Ascending aorta (tissue), 2 donors: ENCODE measurements at places on chromosomes 6 and 20.

- H3K4me3 ChIP-seq, result no peak overlapping the region
- H3K4me1 ChIP-seq, result no peaks in the 10 kb centered on the region
- peaks cover 54% of the 10 kb centered on the region for H3K36me3 ChIP-seq
- no peak for DNase-seq
These were observed 9.2 kb upstream of the GTF2H4 start for GRCh38 chr6:30898750-30899360.

DNA sequence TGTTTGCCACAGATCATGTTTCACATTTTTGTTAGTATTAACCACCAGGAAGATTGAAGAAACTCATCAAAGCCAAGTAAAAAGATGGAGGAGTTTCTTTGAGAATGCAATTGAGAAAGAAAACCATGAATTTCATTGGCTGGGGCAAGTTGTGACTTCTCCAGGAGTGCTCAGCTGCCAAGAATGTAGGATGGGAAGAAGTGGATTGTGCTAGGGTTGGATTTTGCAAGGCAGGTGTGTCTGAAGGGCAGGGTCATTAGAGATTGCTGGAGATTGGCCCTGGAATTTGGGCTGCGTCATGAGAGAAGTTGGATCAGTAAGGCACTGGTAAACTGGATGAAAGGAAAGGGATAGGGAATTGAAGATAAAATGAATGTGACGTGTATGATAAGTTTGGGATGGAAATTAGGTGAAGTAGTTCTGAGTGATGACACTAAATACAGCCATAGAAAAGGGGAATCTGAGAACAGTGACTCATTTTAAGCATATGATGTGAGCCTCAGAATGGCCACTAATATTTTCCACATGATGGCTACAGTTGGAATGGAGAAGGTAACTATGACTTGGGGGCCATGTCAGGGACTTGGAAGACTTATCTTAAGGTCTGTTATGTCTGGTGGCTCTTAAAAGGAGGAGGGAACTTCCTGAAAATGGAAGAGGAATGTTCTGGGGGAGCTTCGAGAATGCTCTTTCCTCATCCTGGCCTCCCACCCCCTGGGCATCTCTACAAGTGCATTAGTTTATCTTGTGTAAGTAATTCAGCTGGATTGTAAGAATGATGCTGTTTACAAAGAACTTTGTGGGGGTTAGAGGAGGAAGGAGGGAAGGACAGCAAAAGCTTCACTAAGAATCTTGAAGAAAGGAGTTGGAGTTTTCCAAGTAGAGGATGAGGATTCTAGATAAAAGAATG lies 27.8 kb upstream of the ERVFRD-1 start:
- H3K36me3 ChIP-seq, result peaks cover 8% of the 10 kb centered on the region
- no peaks in the 10 kb centered on the region for H3K27me3 ChIP-seq
- H3K27ac ChIP-seq, result no peak overlapping the region
- no peak overlapping the region for H3K4me3 ChIP-seq

DNA sequence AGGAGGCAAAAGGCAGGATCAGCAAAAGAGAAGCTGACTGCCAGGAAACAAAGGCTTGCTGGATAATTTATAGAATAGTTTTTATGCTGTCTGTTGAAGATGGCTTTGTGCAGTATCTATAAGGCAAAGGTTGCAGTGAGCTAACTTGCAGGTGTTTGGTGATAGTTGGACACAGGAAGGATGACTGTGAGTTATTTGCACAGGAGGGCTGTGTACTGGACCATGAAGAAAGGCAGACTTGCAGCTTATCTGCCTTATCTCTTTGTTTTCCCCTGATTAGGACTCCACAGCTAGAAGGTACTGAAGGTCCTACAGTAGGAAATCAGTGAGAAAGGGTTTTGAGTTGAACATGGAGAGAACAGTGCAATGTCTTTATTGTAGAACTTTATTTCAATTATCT lies 2.1 kb downstream of the BTN1A1 start:
- H3K36me3 ChIP-seq, result no peaks in the 10 kb centered on the region
- no peaks in the 10 kb centered on the region for H3K27me3 ChIP-seq
- DNase-seq, result no peak
- no peaks in the 10 kb centered on the region for H3K4me1 ChIP-seq

GRCh38 chr6:113364766-113365165 lies 492.4 kb upstream of the MARCKS start:
- DNase-seq, result no peak
- H3K27ac ChIP-seq, result no peak overlapping the region
- H3K36me3 ChIP-seq, result no peaks in the 10 kb centered on the region
- H3K4me1 ChIP-seq, result no peaks in the 10 kb centered on the region

DNA sequence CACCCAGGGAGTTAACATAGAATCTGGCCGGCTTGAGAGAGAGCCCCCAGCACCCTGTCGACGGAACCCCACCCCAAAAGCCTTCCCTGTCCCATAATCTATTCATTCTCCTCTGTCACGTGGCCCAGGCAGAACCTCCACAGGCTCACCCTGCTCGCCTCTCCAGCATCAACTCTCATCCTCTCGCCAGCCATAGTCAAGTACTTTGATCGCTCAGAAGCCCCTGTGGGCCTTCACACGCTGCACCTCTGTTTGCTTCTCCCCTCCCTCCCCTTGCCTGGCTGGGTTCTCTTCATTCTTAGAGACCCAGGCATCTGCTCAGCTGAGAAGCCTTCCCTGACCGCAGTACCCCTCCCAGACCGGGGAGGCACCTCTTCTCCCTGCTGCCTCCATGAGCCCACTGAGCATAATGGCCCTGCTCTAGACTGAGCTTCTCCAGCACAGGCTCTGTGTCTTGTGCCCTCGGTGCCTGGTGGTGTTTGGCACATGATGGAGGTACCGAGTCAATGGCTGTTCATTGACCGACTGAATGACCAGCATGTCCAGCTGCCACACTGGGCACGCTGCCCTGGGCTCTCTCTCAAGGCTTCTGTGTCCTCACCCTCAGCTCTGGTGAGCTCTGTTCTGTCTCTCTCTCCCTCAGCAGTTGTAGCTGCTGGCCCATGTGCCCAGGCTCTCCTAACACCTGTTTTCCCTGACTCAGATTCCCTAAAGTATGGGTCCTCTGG lies 33.7 kb downstream of the PKIG start:
- H3K4me1 ChIP-seq, result peaks cover 29% of the 10 kb centered on the region
- no peak overlapping the region for H3K4me3 ChIP-seq
- H3K36me3 ChIP-seq, result peaks cover 47% of the 10 kb centered on the region
- H3K27me3 ChIP-seq, result no peaks in the 10 kb centered on the region

DNA sequence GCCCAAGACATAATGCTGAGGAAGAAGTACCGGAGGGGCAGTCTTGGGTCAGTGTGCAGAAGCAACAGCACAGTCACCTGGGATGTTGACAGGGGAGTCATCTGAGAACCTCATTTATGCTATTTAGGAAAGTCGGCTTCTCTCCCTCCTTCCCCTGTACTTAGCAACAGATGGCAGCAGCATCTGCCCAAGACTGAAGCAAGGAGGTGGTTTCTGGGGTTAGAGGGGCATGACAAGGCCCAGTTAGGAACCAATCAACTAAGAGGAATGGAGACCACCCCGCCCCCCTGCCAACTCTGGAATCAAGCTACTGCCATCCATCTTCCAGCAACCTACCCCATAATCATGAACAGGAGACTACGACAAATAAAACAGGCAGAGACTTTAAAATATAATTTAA lies 21.7 kb downstream of the RIPK1 start:
- H3K36me3 ChIP-seq, result peaks cover 52% of the 10 kb centered on the region
- H3K27me3 ChIP-seq, result no peaks in the 10 kb centered on the region
- H3K27ac ChIP-seq, result no peak overlapping the region
- H3K4me3 ChIP-seq, result no peak overlapping the region

DNA sequence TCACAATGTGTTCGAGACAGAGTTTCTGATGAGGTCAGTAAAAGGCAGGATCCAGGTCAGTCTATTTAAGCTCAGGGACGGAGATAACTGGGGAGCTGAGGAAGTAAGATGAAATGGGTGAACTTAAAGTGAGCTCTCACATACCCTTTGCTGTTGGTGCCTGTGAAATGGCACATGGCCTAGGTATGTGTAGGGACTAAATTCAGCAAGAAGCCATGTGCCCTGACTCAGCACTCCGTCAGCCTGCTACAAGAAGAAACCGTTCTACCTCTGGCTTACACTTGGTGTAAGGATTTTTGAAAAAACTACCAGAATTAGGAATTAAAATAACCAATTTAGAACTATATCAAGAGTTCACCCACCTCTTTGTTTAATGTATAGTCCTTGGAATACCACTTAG lies 41.1 kb upstream of the TRDN start:
- H3K36me3 ChIP-seq, result no peaks in the 10 kb centered on the region
- H3K4me3 ChIP-seq, result no peak overlapping the region
- no peak for DNase-seq
- H3K4me1 ChIP-seq, result no peaks in the 10 kb centered on the region
- no peaks in the 10 kb centered on the region for H3K27me3 ChIP-seq

DNA sequence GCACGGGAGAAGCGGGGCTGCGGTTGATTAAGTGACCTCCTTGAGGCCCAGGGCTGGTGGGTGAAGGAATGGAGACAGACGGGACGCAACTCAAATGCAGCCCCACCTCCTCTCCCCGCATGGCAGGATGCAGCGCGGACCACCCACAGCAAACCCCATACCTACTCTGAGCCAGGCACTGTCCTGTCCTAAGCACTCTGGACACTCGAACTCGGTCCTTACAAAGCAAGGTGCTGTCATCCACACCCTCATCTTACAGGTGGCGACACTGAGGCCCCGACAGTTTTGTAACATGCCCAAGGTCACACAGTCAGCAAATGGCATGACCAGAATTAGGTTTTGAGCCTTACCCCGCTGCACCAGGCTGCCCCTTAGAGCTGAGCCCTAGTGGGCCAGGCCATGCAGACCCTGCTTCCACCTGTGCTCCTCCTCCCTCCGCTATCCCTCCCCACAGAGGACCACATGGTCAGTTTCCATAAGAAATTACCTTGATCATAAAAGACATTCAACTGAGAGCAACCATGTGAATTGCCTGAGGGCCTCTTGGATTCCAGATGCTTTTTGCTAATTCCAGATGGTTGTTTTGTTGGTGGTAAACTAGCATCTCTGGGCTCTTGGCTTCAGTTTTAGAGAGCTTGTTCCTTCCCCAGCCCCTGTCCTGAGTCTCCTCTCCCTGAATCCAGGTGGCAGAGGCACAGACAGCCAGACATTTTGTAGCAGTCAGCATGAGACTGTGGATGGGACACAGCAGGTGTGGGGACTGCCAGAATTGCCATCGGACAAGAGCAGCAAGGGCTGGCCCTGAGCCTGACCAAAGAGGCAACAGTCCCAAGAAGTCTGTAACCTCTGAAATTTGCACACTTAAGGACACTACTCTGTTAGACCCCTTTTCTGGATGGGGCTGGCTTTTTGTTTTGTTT lies 171.9 kb upstream of the PMEPA1 start:
- no peak overlapping the region for H3K4me3 ChIP-seq
- no peaks in the 10 kb centered on the region for H3K36me3 ChIP-seq
- H3K27me3 ChIP-seq, result no peaks in the 10 kb centered on the region
- no peak for DNase-seq

DNA sequence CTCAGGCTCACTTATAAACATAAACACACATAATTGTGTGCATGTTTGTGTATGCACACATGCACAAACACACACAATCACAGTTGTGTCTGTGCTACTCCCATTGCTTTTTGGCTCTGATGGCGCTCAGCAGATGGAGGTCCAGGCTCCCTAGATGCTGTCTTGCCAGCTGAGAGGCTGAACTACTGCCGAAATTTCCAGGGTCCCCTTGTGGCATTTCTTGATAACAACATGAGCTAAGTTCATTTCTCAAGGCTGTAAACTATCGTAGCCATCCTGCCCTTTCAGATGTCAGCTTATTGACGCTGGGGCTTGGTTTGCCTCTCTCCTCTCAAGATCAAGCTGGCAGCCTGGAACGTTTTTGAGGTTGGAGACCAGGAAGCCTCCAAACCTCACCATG lies 313.9 kb upstream of the RNF24 start:
- DNase-seq, result no peak
- no peak overlapping the region for H3K4me3 ChIP-seq
- H3K27me3 ChIP-seq, result no peaks in the 10 kb centered on the region
- H3K27ac ChIP-seq, result no peak overlapping the region
- no peaks in the 10 kb centered on the region for H3K4me1 ChIP-seq
- H3K36me3 ChIP-seq, result no peaks in the 10 kb centered on the region

DNA sequence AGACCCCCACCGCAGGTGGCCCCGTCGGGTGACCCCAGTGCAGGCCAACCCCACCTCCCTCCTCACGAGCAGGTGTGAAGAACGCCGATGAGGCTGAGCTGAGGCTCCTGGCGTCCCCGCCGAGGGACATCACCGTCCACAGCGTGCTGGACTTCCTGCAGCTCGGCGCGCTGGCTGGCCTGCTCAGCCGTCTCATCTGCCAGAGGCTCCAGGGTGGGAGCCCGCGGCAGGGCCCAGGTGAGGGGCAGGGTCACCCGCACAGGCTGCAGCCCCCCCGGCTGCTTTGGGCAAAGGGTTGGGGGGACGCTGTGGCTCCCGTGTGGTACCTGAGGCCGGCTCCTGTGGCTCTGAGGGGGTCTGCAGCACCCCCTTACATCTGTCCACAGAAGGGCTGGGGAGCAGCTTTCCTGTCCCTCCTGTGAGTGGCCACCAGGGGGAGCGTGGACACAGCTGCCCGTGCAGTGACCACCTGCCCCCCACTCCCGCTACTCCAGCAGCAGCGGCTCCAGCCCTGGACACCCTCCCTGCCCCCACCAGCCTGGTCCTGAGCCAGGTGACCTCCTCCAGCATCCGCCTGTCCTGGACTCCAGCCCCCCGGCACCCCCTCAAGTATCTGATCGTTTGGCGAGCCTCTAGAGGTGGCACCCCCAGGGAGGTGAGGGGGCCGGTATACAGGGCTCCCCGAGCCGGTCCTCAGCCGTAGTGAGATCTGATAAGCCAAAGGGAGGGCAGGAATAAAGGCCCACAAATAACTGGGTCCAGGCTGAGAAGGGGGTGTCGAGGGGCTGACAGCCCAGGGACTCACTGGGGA lies 16.5 kb downstream of the COL20A1 start:
- no peaks in the 10 kb centered on the region for H3K4me1 ChIP-seq
- H3K27me3 ChIP-seq, result peaks cover 4% of the 10 kb centered on the region
- no peaks in the 10 kb centered on the region for H3K36me3 ChIP-seq
- no peak overlapping the region for H3K27ac ChIP-seq
- no peak overlapping the region for H3K4me3 ChIP-seq

DNA sequence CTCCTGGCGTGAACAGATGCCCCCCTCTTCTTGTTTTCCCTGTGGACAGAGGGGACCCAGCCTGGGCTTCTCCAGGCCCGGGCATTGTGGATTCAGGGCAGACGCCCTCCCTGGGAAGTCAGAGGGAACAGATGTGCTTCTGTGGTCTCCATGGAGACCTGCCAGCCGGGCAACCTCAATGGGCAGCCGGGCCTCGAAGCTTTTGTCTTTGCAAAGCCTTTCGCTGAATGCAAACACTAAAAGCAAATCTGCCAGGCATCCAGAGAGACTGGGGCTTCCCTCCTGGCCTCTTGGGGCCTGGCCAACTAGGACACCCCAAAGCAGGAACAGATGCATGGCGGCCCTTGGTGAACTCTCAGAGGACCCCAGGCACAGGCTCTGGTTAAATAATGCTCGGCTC lies 370.0 kb upstream of the SULF2 start:
- DNase-seq, result no peak
- H3K4me1 ChIP-seq, result no peaks in the 10 kb centered on the region
- H3K27ac ChIP-seq, result no peak overlapping the region
- H3K36me3 ChIP-seq, result no peaks in the 10 kb centered on the region
- no peak overlapping the region for H3K4me3 ChIP-seq
- H3K27me3 ChIP-seq, result no peaks in the 10 kb centered on the region

- no peaks in the 10 kb centered on the region for H3K4me1 ChIP-seq
- no peak overlapping the region for H3K27ac ChIP-seq
- no peaks in the 10 kb centered on the region for H3K36me3 ChIP-seq
- H3K27me3 ChIP-seq, result no peaks in the 10 kb centered on the region
- no peak overlapping the region for H3K4me3 ChIP-seq
These were observed 86.5 kb downstream of the QRSL1 start for GRCh38 chr6:106715922-106716321.
